Hematopoietic multipotent progenitor cell treated with erythropoietin and hydrocortisone succinate and interleukin-3 and kit ligand, for 6 days (in vitro differentiated cells): ENCODE measurements at places on chromosomes 5 and 9.

GRCh38 chr5:140986117-140986521 lies 19.8 kb downstream of the PCDHAC2 start:
- no peak for DNase-seq

DNA sequence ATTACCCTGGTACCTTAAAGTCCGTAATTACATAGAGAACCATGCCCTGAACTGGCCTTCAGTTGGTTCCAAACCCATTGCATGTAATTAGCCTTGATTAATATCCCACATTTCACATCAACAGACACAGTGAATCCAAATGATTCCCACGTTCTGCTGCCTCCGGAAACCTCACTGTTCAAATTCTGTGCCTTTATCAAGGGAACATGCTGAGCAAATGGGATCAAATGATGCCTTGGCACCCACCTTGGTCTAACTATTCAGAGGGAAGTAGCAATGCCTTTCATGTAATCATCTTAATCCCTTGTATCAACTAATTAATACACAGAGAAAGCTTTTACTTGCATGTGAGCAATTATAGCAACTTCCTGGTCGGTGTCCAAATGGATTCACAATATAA lies 100.6 kb downstream of the EFNA5 start:
- no peak for DNase-seq

- no peak for DNase-seq
Measured at GRCh38 chr5:119313197-119313596, 42.6 kb upstream of the TNFAIP8 start.

- DNase-seq, result no peak
Measured at GRCh38 chr9:130731355-130731754, 37.8 kb downstream of the EXOSC2 start.

GRCh38 chr9:134842321-134842720 lies 38.3 kb upstream of the FCN2 start:
- DNase-seq, result no peak

DNA sequence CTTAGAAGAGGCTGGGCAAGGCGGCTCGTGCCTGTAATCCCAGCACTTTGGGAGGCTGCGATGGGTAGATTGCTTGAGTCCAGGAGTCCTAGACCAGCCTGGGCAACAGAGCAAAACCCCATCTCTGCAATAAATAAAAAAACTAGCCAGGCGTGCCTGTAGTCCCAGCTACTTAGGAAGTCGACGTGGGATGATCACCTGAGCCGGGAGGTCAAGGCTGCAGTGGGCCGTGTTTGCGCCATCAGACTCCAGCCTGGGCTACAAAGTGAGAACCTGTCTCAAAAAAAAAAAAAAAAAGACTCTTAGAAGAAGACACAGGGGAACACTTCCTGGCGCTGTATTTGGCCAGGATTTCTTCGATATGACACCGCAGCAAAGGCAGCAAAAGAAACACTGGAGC lies 23.7 kb upstream of the NRARP start:
- no peak for DNase-seq

DNA sequence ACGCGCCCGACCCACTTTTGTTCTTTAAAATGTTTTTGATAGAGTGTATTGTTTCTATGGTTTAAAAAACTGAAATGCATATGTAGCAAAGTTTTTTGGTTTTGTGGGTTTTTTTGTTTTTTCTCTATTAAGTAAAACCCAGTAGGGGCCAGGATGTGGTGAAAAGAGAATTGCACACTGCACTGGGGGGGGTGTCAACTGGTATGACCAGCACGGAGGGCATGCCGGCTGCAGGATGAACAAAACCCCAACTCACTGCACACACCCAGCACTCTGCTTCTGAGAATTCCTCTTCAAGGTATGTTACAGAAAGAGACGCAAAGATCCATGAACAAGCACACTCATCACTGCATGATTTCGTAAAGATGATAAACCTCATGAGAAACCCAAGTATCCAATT lies 75.0 kb downstream of the STK10 start:
- DNase-seq, result peak; percentile 85

- DNase-seq, result no peak
Measured at GRCh38 chr5:136094913-136095641, 37.6 kb upstream of the SMAD5 start.

DNA sequence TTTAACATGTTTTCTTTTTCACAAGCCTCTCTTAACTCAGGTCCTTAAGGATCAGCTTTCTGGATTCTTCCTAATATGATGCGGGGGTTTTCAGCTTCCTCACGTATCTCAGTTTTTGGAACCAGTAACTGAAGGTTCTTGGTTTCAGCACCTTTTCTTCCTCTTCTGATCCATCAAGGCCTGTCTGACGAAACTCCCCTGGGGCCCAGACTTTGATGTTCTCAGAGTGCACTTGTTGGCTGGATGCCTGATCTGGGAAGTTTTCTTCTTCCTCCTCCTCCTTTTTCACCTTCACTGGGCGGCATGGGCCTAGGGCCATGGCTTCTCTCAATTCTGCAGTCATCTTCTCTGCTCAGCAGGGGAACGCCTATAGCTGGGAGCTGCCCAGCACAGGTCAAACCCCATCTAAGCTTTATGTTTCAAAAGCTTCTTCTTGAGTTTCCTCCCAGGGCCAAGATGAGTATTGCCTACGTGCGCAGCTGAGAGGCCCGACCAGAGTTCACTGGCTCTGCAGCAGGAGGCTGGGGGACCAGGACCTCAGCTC lies 44.8 kb downstream of the GHR start:
- DNase-seq, result no peak

GRCh38 chr9:20319241-20319640 lies 303.1 kb downstream of the MLLT3 start:
- no peak for DNase-seq

DNA sequence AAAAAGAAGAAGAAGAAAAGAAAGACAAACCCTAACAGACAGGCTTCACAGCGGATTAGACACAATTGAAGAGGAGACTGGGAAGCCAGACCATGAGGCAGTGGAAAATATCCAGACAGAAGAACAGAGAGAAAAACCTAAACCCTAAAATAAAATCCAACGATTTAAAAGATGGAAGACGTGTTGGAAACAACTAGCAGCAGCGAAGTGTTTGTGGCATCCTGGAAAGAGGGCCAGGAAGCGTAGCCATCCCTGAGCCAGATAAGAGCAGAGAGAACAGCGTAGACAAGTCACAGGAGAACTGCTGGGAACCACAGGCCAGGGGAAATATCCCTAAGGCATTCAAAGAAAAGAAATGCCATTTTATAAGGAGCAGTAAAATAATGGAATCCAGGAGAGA lies 39.7 kb upstream of the NKD2 start:
- no peak for DNase-seq

GRCh38 chr5:125272357-125272756 lies 525.9 kb upstream of the ZNF608 start:
- DNase-seq, result peak; percentile 5

DNA sequence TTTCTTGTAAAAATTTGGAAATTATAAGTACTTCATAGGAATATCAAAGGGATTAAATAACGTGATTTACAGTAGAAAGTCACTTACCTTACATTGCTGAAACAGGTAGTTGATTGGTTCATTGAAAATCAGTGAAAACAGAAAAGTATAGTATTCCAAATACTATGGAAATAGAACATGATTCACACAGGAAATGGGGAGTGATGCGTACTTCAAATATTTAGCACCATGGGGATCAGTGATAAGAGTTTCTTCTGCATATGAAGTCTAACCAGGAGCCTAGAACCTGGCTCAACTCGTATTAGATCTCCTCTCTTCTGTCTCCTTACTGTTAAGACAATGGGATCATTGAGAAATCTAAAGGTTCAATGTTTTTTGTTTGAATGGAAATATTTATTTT lies 133.3 kb downstream of the FAM174A start:
- DNase-seq, result no peak

DNA sequence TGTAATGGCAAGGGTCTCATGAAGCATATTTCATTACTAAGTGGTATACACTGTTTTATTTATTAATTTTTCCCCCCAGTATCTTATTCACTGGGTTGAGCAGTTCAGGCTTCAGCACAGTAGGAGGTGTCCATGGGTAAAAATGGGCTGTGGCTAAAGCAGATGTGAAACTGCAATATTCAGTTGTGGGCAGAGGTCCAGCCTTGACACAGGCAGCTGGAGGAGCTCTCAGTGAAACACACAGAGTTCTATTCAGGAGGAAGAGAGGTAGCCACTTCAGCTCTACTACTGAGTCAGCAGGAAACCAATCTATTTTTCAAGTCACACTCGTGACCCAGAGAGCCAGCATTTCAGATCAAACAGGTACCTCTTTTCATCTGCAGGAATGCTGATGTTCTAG lies 418.3 kb downstream of the CDH10 start:
- no peak for DNase-seq
